ENCODE measurements at places on chromosomes 4 and X.

GRCh38 chrX:11722304-11722703 is 35.7 kb upstream of the MSL3 start:
- no peak for DNase-seq

DNA sequence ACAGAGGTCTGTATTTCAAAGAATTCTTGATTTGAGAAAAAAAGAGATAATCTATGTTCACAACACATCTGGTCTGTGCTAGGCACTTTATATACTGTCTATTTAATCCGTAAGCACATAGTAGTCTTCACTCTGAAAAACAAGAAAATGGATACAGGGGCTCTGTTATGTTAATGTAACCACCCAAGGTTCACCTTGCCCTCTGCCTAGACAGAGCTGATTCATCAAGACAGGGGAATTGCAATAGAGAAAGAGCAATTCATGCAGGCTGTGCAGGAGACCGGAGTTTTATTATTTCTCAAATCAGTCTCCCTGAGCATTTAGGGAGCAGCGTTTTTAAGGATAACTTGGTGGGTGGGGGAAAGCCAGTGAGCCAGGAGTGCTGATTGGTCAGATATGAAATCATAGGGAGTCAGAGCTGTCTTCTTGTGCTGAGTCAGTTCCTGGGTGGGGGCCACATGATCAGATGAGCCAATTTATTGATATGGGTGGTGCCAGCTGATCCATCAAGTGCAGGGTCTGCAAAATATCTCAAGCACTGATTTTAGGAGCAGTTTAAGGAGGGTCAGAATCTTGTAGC is 92.9 kb upstream of the TNIP3 start:
- no peak for DNase-seq

DNA sequence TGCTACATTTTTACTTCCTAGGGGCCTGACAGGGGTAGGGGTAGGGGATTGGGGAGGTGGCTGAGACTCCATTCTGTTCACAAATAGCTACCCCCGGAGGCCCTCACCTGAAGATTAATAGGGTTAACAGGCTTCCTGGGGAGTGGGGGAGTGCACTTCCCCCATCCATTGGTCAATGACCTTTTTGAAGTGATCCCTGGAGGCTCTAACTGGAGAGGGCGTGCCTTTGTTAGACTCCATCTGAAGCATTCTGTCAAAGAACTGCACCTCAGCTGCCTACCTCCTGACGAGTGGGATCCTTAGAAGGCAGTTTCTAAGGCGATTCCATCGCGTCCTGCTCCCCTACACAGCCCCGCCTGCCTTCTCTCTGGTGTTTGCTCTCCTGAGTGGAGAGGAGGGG is 10.0 kb upstream of the MTM1 start:
- no peak for DNase-seq

DNA sequence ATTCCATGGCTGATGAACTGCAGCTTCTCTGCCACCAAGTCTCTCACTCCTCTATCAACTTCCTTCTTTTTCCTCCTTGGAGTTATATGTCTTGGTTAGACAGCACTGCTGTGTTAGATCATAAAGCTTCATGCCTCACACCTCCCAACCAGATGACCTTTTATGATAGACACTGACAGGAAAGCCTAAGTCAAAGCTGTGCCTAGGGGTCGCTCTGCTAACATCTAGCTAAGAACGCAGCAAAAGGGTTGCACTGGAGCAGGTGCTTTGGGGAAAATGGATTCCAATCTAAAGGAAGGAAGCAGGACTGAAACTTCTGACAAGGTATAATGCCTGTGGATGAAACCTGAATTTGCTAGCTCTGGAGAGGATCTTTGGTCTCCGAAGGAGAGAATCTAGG is 509.7 kb downstream of the SMARCA1 start:
- DNase-seq = no peak

DNA sequence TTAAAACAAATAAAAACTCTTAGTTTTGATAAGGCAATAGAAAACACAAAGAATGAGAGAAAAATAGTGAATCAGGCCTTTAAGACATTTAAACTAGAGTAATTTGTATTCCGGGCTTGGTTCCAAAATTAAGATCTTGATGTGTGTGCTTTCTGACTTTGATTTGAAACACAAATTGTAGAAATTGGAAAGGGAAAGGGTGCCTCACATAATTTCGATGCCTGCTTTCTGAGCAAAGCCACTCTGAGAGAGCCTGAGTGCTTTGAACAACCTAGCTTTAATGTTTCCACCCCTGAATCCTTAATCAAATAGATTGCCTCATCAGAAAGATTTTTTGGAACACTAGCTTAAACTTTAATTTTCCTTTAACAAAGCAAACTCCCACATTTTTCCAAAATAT is 666.8 kb downstream of the PCDH18 start:
- DNase-seq = no peak

All from hypothalamus (tissue), 51 donors.